ENCODE measurements at places on chromosomes 2 and 18.

DNA sequence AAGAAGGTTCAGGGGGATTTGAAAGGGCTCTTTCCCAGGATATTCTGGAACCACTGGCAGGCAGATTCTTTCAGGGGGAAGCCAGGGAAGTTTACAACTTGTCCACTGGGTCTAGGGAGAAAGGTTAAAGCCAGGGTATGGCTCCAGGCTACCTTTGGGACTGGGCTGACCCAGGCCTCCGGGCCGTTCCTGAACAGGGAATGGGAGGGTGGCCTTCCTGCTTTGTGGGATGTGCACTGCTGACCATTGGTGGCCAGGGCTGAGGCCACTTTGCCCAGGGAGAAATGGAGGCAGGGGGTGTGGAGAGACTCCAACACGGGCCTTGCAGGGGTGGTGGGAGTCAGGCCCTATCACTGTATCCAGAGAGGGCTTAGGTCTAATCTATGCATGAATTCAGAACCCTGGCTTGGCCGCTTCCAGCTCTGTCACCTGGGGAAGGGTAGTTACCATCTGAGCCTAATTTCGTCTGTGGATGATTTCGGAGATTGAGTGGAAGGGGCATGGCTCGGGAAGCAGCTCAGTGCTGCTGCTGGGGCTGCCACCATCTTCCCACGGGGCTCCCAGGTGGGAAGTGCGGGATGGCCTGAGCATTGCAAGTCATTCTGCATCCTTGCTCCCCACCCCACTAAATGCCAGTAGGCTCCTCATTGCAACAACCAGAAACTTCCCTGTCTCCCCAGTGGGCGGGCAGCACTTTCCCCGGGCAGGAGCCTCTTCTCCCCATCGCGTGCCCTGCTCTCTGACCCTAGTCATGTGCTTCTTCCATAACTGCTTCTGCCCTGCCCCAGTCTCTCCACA, 57.1 kb upstream of the OTOF start:
- no peak for DNase-seq

DNA sequence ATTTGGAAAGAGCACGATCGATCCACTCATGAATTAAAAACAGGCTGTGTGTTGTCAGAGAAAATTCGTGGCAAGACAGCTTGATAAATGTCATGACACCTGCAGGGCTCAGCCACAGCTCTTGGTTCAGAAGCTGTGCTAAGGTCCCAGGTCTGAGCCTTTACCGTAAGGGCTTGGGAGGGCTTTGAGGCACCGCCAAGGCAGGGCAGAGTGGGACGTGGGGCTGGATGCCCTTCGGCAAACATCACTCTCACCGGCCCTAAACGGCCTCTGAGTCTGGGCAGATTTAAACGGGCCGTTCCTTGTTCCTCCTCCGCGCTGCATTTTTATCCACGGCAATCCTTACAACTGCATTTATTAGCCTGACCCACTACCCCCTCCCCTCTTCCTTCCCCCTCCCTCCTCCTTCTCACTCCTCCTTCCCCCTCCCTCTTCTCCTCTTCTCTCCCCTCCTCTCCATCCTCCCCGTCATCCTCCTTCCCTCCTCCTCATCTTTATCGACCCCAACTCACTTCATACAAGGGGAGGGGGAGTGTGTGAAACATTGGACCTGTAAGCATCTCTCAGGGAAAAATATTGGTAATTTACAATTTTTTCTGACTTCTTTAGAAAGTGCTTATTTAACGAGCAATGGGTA, 33.9 kb downstream of the MBP start:
- no peak for DNase-seq

- no peak for DNase-seq
These were observed 33.4 kb upstream of the ATP8B1 start for GRCh38 chr18:57836557-57836956.

- DNase-seq, result peak; percentile 40
These were observed 21.8 kb downstream of the NCOA1 start for GRCh38 chr2:24512831-24513230.

DNA sequence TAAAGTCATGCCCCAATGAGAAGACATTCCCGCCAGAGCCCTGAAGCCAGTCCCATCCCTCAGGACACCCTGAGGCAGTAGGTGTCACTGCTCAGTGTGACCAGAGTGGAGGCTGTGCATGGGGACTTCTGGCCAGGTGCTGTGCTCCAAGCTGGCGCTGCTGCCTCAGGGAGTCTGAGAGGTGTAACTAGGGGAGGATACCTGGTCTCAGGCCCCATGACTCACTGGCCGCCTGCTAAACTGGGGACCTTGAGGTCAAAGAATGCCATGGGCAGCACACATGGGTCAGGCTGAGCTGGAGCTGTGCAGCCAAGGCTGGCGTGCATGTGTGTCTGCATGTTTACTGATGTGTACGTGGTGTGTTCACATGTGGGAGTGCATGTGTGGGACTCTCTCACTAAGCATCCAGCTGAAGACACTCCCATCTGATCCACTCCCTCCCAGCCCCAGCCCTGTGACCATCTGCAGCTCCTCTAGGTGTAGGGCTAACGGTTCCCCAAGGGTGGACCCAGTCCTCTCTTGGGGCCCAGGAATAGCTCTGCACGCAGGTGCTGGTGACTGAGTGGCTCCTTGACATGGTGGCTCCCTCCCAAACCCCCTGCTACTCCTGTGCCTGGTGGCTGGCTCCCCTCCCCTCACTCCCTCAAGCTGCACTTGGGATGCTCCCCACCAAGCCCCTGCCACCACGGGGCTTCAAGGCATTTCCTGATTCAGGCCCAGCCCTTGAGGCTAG, 16.5 kb downstream of the HS6ST1 start:
- no peak for DNase-seq

- DNase-seq, result peak; percentile 20
These were observed 530 bp downstream of the GALNT1 start for GRCh38 chr18:35581898-35582641.

- no peak for DNase-seq
These were observed 2.9 kb upstream of the SNRNP200 start for GRCh38 chr2:96308248-96308647.

- no peak for DNase-seq
These were observed 465.8 kb downstream of the PARD3B start for GRCh38 chr2:205011031-205011430.

GRCh38 chr2:207130958-207131521, 34.7 kb downstream of the KLF7 start:
- no peak for DNase-seq

DNA sequence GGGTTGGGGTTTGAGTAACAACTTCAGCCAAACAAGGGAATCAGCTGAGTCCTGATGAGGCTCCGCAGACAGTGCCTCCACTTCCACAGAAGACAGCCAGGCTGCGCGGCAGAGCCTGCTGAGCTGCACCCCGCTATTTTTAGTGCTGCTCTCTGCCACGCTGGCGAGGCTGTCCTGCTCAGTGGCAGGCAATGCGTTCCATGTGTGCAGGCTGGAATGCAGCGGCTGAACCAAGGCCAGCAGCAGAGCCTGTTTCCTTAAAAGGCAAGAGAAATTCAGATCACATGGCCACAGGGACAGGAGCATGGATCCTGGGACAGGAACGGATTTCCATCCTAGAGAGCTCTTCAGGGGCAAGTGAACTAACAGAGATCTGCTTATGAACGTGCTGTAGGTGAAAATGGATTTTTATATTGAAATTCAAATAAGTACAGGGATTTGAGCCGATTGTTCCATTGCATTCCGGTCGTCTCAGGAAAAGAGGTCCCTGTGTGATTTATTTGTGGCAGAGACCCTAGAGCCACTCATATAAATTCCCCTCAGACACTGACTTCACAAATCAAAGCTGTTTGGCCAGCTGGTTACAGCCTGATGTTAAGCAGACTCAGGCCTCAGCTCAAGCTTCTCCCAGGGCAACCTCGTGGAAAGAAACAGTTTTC, 98.7 kb downstream of the COL6A3 start:
- DNase-seq, result peak; percentile 97

GRCh38 chr2:28776471-28776870, 24.8 kb downstream of the PPP1CB start:
- no peak for DNase-seq

DNA sequence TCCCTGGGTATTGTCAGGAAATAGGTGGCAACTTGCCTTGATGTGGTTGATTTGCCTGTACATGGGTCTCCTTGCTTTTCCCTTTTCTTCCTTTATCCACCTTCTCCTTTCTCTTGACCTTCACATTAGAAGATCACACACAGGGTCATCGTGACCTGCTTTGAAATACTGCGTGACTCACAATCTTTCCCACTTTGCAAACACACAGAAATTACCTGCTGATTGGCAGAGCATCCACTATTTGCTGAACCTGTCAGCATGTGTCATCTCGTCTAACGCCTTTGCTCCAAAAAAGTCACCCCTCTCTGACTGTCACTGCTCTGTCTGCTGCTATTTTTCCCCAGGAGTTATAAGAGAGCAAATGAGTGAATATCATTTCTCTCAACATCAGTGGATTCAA, 60.8 kb downstream of the MYO3B start:
- no peak for DNase-seq

DNA sequence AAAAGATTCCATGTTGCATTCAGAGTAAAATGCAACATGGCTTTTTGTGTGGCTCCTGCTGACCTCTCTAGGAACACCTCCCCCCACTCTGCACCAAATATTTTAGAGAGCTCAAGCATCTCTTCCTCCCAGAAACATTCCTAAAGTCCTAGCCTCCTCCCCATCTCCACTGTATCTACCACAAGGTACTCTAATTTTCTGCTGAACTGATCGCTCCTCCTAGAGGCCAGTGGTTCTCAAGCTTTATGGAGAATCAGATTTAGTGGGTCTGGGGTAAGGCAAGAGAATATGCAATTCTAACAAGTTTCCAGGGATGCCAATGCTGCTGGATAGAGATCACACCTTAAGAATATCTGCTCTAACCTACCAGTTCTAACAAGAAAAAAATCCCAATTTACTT, 89.5 kb upstream of the HNRNPA3 start:
- DNase-seq, result no peak

- DNase-seq, result peak; percentile 22
These were observed 1.2 kb downstream of the ZNF236 start for GRCh38 chr18:76823587-76824011.

DNA sequence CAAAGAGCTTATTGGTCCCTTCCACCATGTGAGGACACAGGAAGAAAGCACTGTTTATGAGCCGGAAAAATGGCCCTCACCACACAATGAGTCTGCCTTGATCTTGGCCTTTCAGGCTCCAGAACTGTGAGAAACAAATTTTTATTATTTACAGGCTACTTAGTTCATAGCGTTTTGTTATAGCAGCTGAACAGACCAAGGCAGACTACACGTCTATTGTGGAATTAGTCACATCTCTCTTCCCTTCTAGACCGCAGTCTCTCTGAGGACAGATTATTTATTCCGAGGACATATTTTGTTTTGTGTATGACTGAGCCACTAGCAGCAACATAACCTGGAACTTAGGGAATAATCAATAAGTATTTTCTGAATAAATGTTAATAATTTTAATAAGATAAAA, 125.5 kb downstream of the ASB1 start:
- no peak for DNase-seq

GRCh38 chr2:225814554-225814953, 415.0 kb downstream of the NYAP2 start:
- DNase-seq, result no peak

DNA sequence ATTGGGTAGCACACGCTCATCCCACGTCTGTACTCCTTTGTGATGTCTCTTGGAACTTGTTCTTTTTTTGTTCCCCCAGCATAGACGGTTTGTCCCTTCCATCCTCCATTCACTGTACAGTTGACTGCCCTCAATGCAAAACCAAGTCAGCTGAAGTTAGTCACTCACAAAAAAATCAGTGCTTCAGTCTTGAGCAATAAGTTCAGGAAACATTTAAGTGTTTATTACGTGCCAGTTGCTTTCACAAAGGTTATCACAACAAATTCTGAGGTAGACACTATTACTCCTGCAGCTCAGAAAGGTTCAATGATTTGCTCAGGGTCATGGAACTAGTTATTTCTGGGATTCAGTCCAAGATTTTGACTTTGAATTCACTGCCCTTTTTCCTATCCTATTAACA, 102.2 kb downstream of the PDE1A start:
- peak; percentile 68 for DNase-seq

DNA sequence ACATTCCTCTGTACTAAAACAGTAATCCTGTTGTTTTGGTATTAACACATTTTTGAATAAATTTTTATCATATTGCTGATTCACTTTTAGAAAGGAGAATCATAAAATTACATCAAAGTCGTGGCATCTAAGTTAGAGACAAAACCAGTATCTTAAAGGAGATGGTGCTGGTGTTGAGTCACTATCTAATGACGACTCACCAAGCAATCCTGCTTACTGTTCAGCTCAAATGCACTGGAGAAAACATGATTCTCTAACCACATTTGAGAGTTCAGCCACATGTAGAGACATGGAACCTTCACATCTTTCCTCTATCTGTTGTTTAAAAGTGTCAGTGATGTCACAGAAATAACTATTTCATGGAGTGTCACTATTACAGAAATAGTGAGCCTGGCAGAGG, 473.8 kb downstream of the TGIF1 start:
- DNase-seq, result peak; percentile 56

GRCh38 chr2:27738349-27739057, 33.0 kb upstream of the MRPL33 start:
- DNase-seq, result no peak

- DNase-seq, result no peak
These were observed 7.6 kb downstream of the NBAS start for GRCh38 chr2:15553519-15553918.

GRCh38 chr2:142088058-142088568, 42.7 kb downstream of the LRP1B start:
- no peak for DNase-seq

DNA sequence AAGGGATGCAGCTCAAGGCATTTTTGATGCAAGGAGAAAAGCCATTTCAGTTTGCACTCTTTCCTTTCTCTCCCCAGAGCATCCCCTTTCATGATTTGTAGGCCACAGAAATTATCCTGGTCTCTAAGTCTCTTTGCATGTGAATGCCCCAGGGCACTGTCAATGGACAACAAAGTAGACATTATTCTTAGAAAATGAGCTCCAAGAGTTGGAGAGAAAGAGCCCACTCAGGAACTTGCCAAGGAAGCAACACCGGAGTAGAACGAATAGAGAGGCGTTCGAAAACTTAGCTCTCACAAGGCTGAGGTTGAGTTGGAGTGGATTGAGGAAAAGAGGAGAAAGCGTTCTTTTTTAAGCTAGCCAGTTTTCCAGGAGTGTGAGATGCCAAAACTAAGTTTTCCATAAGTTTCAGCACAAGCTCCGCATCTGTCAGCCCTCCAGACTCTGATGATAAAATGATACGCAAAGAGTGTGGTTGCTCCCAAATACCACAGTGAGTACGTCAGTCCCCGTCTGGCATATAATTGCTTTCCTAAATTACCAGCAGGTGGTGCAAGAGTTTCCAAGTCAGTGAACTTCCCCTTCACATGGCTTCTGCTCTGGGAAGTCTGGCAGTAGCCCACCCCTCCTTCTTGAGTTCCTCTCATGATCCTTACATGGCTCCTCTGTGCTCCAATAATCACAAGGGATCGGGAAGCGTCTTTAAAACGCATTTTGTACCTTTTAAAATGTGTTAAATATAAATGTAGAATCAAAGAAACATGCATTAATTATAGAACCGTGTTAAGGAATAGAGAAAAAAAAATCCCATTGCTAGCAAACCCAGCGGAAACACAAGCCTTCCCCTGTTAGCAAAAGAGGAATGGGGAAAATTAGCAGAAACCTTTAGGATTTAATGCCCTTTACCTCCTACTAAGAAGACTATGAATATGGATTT, 1060.6 kb upstream of the FANCL start:
- peak; percentile 74 for DNase-seq

GRCh38 chr2:159807183-159808031, 9.4 kb upstream of the CD302 start:
- DNase-seq, result peak; percentile 68
